ENCODE measurements at places on chromosomes 13 and 19.

- no peak for DNase-seq
Measured at GRCh38 chr19:2488942-2489731, 13.2 kb downstream of the GADD45B start.

DNA sequence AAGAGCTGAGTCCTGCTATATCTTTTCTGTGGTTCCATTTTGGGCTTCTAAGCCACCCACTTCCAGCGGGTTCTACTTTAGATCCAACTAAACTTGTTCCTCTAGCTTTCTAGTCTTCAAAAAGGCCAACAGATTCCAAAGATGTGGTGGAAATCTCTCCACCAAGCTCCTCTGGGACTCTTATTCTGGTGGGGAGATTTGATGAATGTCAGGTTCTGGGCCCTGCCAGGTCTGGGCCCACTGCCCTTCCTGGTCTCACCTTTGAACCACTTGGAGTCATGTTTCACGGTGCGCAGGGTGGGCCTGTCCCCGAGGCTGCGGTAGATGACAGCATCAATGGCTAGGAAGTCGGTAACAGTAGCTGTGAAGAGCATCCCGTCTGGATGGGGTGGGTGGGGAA, 4.8 kb downstream of the SEMA6B start:
- DNase-seq = no peak

- DNase-seq = no peak
Measured at GRCh38 chr13:85262499-85262898, 536.7 kb downstream of the SLITRK6 start.

GRCh38 chr19:40552848-40553247, 23.8 kb upstream of the SHKBP1 start:
- no peak for DNase-seq

GRCh38 chr13:113855012-113855921, 8.6 kb downstream of the GAS6 start:
- no peak for DNase-seq

GRCh38 chr13:31846961-31847752, 107.8 kb downstream of the RXFP2 start:
- DNase-seq = no peak

- DNase-seq = no peak
Measured at GRCh38 chr19:41353466-41354342, at the start of gene TGFB1. TGFB1 (minus strand) TSS chr19:41353922; CDS start chr19:41353044, 878 bp downstream.

DNA sequence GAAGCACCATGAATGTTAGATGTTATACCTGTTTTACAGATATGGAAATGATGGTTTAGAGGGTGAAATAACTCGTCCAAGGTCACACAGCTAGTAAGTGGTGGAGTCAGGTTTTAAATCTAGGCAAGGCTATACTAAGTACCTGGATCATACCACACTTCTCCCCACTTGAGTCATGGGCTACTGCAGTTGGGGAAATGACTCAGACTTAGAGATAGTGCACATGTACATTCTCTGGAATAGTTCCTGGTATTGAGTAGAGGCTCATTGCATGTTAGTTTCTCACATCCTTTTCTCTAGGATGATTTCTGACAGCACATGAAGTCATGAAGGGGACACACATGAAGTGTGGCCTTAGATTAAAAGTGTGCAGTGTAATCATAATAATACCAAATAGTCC, 76.2 kb upstream of the TNFSF11 start:
- DNase-seq = no peak

GRCh38 chr13:33933810-33934209, 115.9 kb downstream of the RFC3 start:
- no peak for DNase-seq

All from GM04503 (cell line).